ENCODE measurements at places on chromosomes 5 and 9. TPM values are rescaled to one million over a fixed set of nuclear protein-coding genes. Genes with fewer than 3 reads are reported as not detected.

CDKN2A gene
- total RNA-seq: not detected

CREBRF gene
- total RNA-seq: 1.6 TPM

F2RL2 gene
- total RNA-seq: 5.1 TPM

PCDHB13 gene
- 0.07 TPM for total RNA-seq

ANKRD55 gene
- 0.03 TPM for total RNA-seq

PDE6A gene
- total RNA-seq: 0.08 TPM

GPR21 gene
- total RNA-seq: not detected

C9orf50 gene
- total RNA-seq: not detected

MIGA2 gene
- total RNA-seq: 11.7 TPM

TAF11L5 gene
- not detected for total RNA-seq
